Activated CD4-positive, alpha-beta T cell treated with anti-CD3 and anti-CD28 coated beads, Interleukin-2, amount 50 U/mL, for 48 hours (primary cell): ENCODE measurements at places on chromosomes 1 and 21.

- no peak for DNase-seq
These were observed 332.8 kb downstream of the KCTD3 start for GRCh38 chr1:215899901-215900300.

- no peak for DNase-seq
These were observed 147.2 kb upstream of the DPYD start for GRCh38 chr1:98068016-98068415.

GRCh38 chr1:233897325-233898162, 6.9 kb upstream of the SLC35F3 start:
- DNase-seq: no peak

- no peak for DNase-seq
These were observed 342.4 kb downstream of the USP25 start for GRCh38 chr21:16072221-16072620.
